ENCODE measurements at places on chromosomes 6 and 20.

DNA sequence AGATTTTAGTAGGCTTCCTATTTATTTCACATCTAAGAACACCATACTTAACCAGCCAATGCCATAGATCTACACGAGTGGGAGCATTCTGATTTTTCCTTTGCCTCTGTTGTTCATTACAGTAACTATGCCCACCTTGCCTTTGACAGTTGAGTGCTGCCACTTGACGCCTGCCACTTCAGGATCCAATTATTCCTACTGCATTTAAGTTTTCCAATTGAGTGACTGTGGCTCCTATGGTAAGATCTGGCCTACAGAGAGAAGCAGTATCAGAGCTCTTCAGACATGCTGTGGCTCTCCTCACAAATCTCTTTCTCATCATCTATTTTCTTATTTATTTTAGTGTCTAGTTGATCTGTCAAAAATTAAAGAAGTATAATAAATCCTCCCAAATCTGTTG lies 403.0 kb upstream of the SPTLC3 start:
- DNase-seq: no peak

DNA sequence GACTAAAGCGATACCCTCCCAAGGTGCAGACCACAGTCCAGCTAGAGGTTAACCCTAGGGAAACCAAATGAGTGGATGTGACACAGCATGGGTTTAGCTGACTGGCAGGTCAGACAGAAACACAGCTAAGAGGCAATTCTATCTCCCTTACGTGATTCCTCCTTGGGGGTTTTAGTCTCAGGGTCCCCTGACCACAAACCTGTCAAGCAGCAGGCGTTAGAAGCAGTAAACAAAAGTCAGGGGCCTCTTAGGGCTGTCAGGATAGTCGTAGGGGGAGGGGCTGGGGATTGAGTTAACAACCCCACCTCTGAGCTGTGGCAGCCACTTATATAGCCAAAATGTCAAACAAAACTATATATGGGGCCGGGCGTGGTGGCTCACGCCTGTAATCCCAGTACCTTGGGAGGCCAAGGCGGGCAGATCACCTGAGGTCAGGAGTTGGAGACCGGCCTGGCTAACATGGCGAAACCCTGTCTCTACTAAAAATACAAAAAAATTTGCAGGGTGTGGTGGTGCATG lies 13.6 kb downstream of the KCNK5 start:
- no peak for DNase-seq

GRCh38 chr20:30484009-30484748 lies 773.3 kb upstream of the DEFB115 start:
- no peak for DNase-seq

DNA sequence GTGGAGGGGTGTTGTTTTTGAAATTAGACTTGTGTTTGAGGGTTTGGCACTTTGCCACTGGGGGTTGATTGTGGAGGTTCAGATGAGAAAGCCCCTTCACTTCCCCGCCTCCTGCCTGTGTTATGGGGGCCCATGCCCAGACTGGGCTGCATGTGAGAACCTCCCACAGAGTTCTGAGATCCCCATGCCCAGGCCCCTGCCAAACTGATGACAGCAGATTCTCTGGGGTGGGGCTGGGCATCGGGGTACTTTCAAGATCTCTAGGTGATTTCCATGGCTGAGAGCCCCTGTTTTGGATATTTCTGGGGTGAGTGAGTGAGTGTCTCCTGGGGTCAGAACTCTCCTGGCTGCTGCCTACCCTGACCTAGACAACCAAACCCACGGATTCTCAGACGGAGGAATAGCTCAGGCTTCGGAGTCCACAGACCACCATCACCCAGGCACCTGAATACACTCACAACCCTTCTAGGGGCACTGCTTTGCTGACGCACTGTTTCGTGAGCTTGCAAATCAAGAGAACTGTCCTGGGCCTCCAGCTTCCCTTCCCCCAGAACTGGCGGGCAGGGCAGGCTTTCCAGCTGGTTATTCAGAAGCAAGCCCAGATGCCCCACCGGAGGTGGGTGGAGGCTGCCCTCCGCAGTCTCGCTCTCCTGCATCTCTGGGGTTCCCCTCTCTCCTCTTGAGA lies 6.3 kb downstream of the BCAS1 start:
- DNase-seq: no peak

Data from HepG2 (cell line).